GM06990 (cell line): ENCODE measurements at places on chromosomes 4 and X.

- DNase-seq, result peak; percentile 3
Observed at GRCh38 chrX:25067271-25068172, 51.8 kb upstream of the ARX start.

GRCh38 chr4:148430854-148431253 is 11.4 kb downstream of the NR3C2 start:
- no peak for DNase-seq

GRCh38 chrX:38165023-38165422 is 55.6 kb downstream of the SRPX start:
- DNase-seq, result no peak

DNA sequence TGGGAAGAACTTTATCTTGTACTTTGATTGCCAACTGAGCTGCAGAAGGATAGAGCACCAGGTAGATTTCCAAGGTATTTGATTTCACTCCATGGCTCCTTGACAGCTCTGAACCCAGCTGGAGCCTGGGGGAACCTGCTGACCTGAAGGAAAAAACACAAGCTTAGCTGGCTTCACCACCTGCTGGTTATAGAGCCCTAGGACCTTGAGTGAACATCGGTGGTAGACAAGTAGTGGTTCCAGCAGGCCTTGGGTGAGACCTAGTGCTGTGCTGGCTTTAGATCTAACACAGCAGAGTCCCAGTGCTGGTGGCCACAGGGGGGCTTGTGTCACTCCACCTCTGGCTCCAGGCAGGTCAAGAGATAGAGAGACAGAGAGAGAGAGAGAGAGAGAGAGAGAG is 1102.6 kb downstream of the ADGRL3 start:
- no peak for DNase-seq

DNA sequence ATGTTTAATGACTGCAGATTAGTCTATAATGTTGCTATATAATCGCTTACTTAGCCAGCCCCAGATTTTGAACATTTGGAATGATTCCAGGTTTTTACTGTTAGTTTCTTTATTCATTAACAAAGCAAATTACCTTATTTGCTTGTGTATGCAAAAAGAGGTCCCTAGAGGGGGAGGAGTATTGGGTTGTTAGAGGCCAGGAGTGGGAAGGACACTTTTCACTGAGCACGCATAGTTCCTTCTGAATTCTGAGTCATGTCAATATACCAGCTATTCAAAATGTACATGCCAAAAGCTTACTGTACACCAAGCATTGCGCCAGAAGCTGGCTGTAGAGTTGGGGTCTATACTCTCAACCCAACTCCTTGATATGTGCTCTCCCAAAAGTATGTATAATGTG is 5.1 kb upstream of the DGAT2L6 start:
- no peak for DNase-seq

DNA sequence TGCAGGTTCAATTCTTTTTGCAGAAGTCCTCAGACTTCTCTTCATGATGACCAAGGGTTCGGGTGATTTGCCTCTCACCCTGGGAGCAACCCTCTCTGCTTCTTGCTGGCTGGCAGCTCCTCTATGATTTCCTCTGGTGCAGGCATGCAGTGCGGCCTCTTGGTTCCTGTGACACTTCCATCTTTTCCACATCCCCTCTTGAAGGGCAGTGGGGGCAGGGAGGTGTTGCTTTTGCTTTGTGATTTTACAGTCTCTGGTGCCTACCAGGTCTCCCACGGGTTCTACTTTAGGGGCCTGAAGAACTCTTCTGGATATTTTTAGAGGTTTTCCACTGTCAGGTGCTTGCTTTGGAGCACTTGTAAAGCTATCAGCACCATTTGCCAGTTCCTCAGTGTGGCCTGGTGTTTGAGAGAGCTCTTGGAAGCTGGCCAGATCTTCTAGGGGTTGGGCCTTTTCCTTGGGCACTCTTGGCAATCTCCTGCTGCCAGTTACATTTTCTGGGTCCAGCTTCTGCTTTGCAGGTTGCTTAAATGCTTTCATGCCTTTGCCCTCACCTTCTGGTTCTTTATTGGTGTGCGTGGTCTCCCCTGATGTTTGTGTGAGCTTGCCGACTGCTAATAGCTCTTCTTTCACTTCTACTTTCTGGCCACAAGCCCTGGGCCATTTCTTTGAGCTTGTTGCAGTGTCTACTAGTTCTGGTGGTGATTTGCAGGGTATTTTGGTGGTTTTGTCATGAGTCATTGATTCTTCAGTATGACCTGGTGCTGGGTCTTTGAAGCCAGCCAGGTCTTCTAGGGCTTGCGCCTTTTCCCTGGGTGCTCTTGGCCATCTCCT is 11.5 kb upstream of the CHST7 start:
- DNase-seq, result peak; percentile 47

DNA sequence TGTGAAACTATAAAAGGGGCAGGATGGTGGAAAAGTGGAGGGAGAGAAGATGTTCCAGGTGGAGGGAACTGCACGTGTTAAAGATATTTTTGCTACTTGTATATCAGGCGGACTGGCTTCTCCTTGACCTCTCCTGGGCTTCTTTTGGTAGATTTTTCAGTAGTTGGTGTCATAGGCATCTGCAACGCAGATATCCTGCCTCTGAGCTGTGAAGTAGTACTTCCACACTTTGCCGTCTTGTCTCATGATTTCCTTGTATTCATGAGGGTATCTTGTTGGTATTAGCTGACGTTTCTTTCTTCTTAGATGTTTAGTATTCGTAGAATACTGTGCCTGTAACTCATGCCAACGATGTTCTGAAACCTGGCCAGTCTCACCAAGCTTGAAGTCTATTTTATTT is 81.0 kb downstream of the WWC2 start:
- no peak for DNase-seq

- DNase-seq, result no peak
Observed at GRCh38 chrX:70505451-70505841, 60.8 kb downstream of the DLG3 start.

DNA sequence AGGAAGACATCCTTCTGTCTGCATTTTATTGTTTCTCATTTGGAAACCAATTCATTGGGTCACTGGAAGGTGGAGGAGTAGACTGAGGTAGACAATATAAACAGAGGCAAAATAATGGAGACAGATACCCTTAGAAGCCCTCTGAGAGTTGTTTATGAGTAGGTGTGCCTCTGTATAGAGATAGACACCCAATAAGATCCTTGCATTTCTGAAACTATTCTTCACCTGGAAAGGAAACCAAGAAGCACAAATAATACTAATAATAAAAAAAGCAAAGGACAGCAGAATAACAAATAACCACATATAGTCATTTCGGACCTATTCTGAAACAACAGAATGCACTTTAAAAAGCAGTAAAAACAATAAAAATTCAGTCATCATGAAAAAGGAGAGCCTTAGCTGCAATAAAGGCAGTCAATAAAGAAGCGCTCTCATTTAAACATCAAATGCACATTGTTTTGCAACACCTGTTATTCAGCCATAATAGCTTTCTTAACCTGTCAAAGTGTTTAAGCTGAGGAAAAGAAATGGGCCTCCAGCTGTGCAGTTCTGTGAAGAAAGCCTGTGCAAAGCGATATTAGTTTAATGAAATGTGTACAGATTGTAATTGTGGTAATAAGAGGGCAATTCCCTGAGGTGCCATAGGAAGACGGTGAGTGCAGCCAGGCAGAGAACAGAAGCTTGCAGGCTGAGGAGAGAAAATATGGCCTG is 904.2 kb downstream of the STPG2 start:
- no peak for DNase-seq

GRCh38 chrX:26613956-26614355 is 398.0 kb downstream of the MAGEB5 start:
- DNase-seq, result no peak

- no peak for DNase-seq
Observed at GRCh38 chrX:39772057-39772832, 325.5 kb downstream of the BCOR start.

GRCh38 chrX:295136-295535 is 14.0 kb downstream of the PLCXD1 start:
- DNase-seq, result no peak

DNA sequence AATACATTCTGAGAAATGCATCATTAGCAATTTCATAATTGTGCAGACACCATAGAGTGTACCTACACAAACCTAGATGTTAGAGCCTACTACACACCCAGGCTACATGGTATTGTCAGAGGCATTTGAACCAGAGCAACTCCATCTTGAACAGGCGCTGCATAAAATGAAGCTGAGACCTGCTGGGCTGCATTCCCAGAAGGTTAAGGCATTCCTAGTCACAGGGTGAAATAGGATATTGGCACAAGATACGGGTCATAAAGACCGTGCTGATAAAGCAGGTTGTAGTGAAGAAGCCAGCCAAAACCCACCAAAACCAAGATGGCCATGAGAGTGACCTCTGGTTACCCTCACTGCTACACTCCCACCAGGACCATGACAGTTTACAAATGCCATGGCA is 116.4 kb downstream of the LARP7 start:
- no peak for DNase-seq

DNA sequence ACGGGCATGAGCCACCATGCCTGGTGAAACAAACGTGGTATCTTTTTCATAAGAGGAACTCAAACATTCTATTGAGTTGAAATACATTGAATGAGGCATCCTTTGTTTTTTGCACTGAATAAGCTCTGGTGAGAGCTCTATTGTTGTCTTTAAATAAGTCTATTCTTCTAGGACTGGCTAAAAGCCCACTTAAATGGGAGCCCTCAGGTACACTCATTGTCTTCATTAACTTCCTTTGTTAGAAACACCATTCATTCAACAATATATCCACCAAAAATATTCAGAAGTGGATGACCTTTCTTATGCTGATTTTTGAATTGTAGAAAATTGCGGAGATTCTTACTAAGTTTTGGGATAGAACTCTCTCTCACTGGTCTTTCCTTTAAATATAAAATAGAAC is 568.0 kb downstream of the IL1RAPL1 start:
- no peak for DNase-seq

GRCh38 chrX:101677028-101677427 is 17.4 kb upstream of the ARMCX2 start:
- DNase-seq, result no peak

- DNase-seq, result no peak
Observed at GRCh38 chr4:110840221-110840654, 217.4 kb upstream of the PITX2 start.

DNA sequence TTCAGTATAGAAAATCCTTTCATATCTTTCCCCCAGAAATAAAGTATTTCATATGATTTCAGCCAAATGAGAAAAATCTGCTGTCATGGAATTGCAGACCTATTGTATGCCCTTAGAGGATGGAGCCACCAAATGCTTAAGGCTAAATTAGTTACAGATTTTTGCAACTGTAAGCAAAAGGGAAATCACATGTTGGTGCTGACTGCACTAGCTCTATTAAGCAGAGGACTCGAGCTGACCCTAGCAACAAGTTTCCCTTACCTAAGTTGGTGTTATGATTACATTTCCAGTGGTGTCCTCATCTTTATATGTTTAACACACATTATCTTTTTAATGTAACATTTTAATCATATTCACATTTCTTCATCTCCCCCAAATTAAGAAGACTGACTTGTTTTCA is 58.3 kb upstream of the DOCK11 start:
- no peak for DNase-seq

- DNase-seq, result peak; percentile 62
Observed at GRCh38 chrX:56802921-56803849, 74.1 kb downstream of the NBDY start.

GRCh38 chr4:133600008-133600407 is 450.9 kb downstream of the PCDH10 start:
- DNase-seq, result no peak

- DNase-seq, result no peak
Observed at GRCh38 chrX:40424259-40424658, 156.5 kb upstream of the ATP6AP2 start.

- peak; percentile 53 for DNase-seq
Observed at GRCh38 chrX:19839770-19840254, 47.6 kb downstream of the SH3KBP1 start.

GRCh38 chrX:45295259-45295986 is 94.7 kb upstream of the DIPK2B start:
- no peak for DNase-seq

DNA sequence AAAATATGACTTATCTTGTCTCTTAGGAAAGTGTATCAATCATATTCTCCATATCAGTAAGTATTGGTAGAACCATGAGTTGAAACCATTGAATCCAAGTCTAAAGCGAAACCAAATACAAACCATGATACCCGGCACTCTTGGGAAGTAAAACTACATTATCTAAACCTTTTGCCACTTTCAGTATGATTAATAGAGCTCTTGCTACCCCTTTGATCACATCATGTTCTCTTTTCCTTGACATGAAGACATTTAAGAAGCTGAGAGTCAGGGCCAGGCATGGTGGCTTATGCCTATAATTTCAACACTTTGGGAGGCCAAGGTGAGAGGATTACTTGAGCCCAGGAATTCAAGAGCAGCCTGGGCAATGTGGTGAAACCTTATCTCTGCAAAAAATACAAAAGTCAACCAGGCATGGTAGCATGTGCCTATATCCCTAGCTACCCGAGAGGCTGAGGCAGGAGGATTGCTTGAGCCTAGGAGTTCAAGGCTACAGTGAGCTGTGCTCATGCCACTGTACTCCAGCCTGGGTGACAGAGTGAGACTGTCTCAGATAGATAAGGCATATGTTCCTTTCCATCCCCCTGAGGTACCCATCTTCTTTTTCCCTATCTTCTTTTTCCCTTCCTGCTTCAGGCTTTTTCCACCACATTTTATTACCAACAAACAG is 45.4 kb downstream of the CEP135 start:
- DNase-seq, result no peak

- DNase-seq, result no peak
Observed at GRCh38 chr4:181971973-181972372, 271.2 kb upstream of the TENM3 start.

- no peak for DNase-seq
Observed at GRCh38 chr4:120007896-120008436, 58.7 kb downstream of the MAD2L1 start.

DNA sequence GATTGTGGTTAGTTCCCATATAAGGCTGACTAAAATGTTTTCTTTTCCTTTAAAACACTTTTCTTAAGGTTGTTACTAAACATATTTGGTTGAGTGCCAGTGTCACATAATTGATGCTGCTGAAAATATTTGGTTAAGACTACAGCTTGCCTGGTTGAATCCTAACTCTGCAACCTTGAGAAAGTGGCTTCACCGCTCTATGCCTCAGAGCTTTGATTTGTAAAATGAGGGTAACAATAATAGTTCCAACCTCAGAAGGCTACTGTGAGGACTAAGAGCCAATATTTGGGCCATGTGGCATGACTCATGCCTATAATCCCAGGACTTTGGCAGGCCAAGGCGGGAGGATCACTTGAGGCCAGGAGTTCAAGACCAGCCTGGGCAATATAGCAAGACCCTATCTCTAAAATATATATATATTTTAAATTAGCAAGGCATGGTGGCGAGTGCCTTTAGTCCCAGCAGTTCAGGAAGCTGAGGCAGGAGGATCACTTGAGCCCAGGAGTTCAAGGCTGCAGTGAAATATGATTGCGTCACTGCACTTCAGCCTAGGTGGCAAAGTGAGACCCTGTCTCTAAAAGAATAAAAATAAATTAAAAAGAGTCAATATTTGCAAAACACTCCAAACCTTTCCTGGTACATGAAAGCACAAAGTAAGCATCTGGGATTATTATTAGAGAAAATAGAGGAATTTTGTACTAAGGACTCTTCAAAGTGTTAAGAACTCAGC is 7.1 kb upstream of the NEIL3 start:
- DNase-seq, result no peak

DNA sequence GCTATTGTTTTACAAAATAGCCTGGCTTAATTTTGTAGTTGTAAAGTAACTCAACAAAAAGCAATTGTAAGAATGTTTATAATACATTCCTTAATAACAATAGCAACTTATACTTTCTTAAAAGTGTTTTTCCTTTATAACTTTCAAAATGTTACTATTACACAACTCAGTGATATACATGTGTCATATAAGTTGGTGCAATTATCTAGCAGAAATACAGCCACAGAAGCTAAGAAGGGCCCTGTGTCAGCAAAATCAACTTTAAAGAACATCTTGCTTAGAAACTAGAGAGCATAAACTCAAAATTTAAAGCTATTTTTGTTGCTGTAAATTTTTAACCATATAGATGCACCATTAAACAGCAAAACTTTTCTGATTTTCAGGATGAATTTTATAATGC is 41.4 kb upstream of the MAB21L2 start:
- DNase-seq, result no peak
